Left kidney (tissue), 8 donors: ENCODE measurements at places on chromosomes 11 and 22. TPM values are rescaled to one million over a fixed set of nuclear protein-coding genes. Genes with fewer than 3 reads are reported as not detected.

DNA sequence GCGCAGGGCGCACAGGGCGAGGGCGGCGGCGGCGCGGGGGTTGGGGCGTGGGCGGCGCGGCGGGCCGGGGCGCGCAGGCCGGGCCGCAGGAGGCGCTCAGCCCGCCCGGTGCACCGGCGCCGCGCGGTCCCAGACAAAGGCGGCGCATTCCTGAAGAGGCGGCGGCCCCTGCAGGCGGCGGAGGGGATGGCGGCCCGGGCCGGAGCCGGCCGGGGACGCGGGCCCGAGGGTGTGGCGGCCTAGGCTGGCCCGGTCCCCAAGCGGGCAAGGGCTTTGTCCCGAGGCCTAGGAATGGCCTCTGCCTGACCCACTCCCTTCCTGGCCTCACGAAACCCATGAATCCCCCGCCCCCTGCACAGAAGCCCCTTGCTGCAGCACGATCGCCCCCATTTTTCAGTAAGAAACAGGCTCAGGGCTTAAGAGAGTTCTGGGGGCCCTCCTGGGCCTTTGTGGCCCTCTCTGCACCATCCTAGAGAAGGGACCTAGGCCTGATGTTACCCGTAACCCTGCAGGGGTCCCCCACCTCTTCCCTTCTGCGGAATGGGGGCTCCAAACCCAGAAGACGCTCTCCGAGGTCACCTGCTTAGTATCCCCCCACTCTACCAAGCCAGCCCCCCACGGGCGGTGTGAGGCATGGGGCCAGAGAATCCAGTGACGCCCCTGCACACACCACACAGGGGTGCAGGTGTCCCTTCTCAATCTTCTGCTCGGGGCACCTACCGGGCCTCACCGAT lies at the start of gene RTN4R:
TSS of gene RTN4R (minus strand) at position 40 of the 734 bp plus-strand sequence. CDS start 226 bp downstream, outside the sequence.
- no peak for DNase-seq

- DNase-seq: no peak
These were observed 50.0 kb upstream of the CCDC89 start for GRCh38 chr11:85735876-85736460.

GRCh38 chr11:122241566-122241965 lies 125.6 kb upstream of the BLID start:
- DNase-seq: no peak

GRCh38 chr11:59191095-59191494 lies 19.2 kb downstream of the DTX4 start:
- no peak for DNase-seq

- DNase-seq: no peak
These were observed 14.3 kb upstream of the ARRB1 start for GRCh38 chr11:75365711-75366181.

- no peak for DNase-seq
These were observed 108.9 kb downstream of the MORC2 start for GRCh38 chr22:30859714-30860095.

GRCh38 chr22:42313804-42314581 lies 43.5 kb upstream of the TCF20 start:
- DNase-seq: no peak

DNA sequence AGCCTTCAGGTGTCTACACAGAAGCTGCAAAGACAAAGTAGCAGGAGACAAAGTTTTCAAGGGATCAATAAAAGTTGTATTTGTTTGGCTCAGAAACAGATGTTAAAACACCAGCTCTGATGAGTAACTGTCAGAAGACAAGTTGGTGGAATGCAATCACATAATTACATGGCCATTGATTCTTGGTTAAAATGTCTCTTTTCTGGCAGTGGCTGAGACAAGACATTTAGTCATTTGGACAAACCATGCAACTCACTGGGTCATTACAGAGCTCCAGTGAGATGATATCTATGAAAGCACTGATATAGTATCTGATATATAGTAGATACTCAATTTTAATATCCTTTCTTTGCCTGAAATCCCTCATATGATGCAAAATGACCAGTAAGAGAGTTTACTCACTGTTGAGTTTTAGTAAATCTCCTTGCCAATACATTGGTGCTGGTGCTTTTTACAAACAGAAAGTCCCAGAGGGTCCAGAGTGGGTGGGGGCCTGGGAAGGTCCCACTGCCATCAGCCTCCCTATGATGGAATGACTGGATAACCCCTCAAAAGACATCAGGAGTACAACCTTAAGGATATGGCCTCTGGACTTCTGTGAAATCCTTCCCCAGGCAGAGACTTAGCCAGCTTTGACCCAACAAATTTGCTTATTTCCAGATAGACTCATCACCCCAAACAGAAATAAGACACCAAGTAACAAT lies 95.0 kb downstream of the SLC1A2 start:
- DNase-seq: no peak

DNA sequence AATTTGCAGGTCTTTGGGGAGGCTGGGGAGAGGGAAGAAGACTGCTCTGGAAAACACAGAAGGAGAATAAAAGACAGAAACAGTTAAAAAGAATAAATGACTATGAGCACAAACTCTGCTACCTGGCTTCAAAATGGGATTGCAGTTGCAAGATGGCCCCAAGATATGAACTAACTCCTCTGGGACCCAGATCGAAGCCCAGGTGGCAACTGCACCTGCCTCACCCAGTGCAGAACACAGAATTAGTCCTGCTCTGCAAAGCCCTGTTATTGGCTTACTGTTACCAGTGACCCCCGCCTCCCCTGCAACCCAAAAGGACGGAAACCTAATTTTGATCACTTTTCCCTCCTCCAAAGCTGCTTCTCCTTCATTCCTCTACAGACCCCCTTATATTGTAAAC lies 35.9 kb upstream of the POU2AF1 start:
- DNase-seq: no peak

- no peak for DNase-seq
These were observed 2.7 kb upstream of the RTN4RL2 start for GRCh38 chr11:57457643-57458023.

DNA sequence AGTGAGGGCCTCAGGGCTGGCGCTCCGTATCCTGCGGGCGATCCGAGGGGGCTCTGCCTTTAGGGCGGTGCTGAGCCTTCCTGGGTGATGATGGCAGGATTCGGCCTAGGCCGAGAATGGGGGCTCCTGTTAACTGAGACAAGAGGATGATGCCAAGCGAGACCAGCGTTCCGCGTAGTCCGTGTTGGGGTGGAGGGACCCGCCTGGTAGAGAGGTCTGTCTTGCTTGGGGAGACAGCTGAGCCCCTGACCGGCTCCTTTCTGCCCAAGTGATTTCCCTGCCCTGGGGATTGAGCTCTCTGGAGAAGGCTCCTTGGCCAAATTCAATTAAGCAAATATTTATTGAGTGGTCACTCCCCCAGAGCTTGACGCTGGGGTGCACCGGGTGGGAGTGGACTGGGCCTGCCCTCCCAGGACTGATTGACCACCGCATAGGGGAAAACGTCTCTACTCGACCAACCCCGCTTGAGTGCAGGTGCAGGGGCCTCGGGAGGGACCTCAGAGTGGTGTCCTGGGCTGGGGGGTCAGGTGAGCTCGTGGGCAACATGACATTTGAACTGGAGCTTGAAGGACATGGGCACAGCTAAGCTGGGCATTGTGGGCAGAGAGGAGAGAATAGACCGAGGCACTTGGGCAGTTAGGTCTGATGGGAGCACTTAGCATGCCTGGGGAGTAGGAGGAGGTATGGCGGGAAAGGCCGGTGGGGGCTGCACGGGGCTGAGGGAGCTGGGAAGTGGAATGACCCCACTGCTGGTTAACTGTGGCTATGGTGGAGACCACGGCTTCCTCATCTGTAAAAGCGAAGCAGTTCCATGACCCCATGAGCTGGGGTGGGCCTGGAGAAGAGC lies 1.1 kb downstream of the GNAZ start:
- no peak for DNase-seq

DNA sequence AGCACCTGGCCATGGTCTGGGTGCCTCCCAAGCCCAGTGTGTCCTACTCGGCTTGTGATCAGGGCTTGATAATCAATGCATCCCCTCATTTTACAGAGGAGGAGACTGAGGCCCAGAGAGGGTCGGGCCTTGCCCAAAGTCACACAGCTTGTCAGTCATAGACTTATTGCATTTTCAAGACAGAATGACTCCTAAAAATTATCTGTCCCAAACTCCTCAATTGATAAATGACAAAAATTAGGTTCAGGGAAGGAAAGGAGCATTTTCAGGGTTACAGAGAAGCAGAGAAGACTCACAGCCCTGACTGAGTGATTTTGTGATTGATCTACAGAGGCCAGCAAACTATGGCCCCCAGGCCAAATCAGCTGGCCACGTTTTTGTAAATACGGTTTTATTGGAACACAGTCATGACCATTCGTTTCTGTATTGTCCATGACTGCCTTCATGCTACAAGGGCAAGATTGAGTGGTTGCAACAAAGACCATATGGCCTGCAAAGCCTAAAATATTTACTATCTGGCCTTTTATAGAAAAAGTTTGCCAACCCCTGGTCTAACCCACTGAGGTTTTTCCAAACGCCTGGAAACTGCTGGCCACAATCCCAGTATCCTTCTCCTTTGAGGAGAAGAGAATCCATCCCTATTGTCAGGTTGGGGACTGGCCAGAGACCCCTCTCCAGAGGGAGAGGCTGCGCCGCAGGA lies 35.1 kb upstream of the NAV2 start:
- no peak for DNase-seq

- no peak for DNase-seq
These were observed 222.1 kb upstream of the CARD18 start for GRCh38 chr11:105361651-105362050.

GRCh38 chr11:4195909-4196308 lies 101.3 kb downstream of the RRM1 start:
- DNase-seq: no peak

- no peak for DNase-seq
These were observed 347.8 kb downstream of the CNTN5 start for GRCh38 chr11:99368583-99368982.

DNA sequence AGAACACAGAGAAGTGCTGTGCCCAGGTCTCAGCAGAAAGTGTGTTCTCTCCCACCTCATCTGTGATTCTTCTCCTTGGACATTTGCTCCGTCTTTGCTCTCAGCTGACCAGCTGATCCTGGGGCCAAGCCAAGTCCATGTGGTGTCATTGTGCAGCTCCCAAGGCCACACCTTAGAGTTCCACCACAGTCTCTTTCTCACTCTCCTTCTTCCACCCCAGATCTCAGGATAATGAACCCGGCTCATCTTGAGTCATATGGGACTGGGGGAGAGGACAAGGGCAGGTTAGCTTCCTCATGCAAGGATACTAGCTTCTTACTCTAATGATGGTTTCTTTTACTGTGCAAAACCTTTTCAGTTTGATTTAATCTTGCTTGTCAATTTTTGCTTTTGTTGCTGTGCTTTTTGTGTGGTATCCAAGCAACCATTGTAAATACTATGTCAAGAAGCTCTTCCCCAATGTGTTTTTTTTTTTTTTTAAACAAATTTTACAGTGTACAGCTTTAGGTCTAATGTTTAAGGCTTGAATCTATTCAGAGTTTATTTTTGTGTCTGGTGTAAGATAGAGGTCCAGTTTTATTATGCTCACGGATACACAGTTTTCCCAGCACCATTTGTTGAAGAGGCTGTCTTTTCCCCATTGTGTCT lies 75.0 kb upstream of the OR4B1 start:
- DNase-seq: no peak

DNA sequence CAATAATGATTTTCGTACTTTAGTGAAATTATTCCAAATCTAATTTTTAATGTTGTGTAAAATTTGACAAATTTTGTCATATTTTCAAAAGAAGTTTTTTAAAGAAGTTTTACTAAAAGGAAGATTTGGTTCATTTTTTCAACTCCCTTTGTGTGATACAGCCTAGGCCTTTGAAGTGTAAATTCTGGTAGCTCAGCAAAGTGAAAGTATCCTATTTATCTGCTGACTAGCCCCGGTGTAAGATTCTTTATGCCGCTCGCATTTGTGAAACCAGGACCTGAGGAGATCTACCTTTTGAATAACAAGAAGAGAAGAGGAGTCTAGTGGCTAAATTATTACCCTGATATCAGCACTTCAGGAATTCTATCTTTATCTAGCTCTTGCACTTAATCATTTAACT lies 177.4 kb downstream of the JRKL start:
- no peak for DNase-seq

GRCh38 chr22:27490080-27490479 lies 311.5 kb downstream of the MN1 start:
- no peak for DNase-seq

DNA sequence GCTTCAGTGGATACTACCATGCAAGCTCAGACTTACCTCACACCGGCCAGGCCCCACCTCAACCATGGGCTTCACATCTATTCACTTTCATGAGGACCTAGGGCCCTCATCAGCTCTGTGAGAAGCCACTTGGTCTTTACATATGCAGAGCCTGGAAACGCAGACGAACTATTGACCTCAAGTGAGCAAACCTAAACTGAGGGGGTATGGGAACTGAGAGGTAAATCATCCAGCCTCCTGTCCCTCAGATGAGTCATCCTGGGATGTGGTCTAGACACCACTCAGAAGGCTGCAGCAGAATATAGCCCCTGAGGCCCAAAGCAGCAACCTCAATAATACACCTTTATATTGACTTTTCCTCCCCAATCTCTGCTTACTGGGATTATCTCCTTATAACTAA lies 578.0 kb downstream of the INSC start:
- DNase-seq: no peak

- DNase-seq: no peak
These were observed 29.1 kb upstream of the PANX2 start for GRCh38 chr22:50141462-50141861.

DNA sequence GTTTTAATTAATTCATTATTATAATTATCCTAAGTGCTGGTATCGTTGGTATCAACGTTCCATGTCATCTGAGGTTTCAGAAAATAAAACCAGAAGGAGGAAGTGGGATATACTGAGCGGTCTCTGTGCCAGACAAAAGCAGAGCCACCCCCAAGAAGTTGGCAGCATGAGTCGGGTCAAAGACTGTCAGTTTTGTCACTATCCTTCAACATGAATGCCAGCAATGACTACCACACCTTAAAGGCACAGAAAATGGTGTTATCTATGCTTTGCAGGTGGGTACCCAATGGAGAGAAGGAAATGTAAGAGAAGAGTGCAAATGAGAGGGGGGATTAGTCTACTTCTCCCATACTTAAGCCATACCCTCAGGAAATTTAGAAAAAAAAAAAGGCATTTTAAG lies 408.5 kb downstream of the OPCML start:
- DNase-seq: no peak

- no peak for DNase-seq
These were observed 50.6 kb downstream of the CERK start for GRCh38 chr22:46687460-46687859.

GRCh38 chr22:38850941-38851849 lies 7.4 kb upstream of the NPTXR start:
- DNase-seq: no peak

DNA sequence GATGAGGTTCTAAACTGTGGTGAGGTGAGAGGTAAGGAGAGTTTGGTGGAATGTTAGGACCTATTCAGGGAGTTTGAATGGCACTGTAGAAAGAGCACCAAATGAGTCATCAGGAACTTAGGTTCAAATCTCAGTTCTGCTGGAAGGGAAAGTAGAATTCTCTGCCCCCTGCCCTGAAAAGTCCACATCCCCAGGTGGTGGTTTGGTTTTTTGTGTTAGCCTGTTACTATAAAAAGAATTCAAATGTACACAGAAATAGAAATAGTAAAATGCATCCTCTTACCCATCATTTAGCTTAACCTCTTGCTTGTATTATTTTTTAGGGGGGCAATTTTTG lies 20.2 kb downstream of the PPFIBP2 start:
- DNase-seq: no peak

The INS gene
- polyA plus RNA-seq: not detected

The SGSM1 gene
- polyA plus RNA-seq: 2.7 TPM

The SLC15A3 gene
- 15.7 TPM for polyA plus RNA-seq

The PIH1D2 gene
- 12.6 TPM for polyA plus RNA-seq

The FAT3 gene
- 13.7 TPM for polyA plus RNA-seq

The PARVG gene
- 2.0 TPM for polyA plus RNA-seq

The KRTAP5-1 gene
- 0.35 TPM for polyA plus RNA-seq

The NNMT gene
- 0.48 TPM for polyA plus RNA-seq

The APOA5 gene
- not detected for polyA plus RNA-seq

The TBX1 gene
- polyA plus RNA-seq: 0.42 TPM
